Left renal cortex interstitium (tissue), 4 donors: ENCODE measurements at places on chromosomes 12 and 14. TPM values are rescaled to one million over a fixed set of nuclear protein-coding genes. Genes with fewer than 3 reads are reported as not detected.

DNA sequence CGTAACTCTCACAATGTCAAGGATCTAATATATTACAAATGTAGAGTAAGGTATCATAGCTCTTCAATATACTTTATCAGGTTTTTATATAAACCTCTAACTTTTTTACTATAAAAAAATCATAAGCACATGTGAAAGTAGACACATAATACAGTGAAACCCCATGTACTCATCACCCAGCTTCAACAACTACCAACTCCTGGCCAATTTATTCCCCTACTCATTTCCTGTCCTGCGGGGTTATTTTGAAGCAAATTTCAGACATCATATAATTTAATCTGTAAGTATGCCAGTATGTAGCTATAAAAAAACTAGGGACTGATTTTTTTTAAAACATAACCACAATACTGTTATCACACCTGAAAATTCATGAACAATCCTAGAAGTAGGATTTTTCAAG is 47.7 kb downstream of the NOPCHAP1 start:
- no peak for DNase-seq

DNA sequence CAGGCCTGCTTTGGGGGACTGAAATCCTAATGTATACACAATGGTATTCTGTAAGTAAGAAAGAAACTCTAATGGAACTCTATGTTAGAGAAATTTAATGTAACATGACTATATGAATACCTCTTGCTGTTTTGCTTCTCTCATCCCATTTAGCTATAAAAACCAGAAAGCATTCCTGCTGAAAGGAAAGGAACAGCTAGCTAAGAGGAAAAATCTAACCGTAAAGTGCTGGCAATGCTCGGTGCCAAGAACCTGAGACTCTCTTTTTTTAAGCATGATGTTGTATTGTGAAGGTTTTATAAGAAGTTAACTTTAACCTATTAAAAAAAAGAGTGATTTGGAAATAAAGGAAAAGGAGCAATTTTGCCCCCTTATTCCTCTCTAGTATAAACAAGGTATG is 75.6 kb upstream of the DACT1 start:
- DNase-seq = no peak

GRCh38 chr14:33184587-33184986 is 245.9 kb downstream of the NPAS3 start:
- DNase-seq = no peak

- no peak for DNase-seq
Measured at GRCh38 chr14:60161196-60162107, 3.7 kb downstream of the DHRS7 start.

DNA sequence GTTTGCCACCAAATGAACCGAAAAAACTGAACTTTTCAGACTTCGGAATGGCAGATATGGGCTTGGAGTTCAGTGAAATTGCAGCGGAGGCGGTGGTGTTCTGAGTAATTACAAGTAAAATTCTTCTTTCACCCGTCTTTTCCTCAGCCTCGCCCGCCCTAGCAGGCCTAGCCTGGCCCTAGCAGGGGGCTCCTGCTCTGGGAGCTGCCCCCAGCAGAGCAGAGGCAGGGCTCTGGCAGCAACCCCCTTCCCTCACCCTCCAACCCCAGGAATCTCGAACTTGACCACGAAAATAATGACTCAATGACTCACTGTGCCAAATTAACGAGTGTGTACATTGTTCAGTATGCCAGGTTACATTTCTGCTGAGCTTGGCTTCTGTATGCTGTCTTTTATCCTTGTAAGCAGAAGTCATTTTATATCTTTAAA is 1.1 kb downstream of the PAPLN start:
- no peak for DNase-seq

DNA sequence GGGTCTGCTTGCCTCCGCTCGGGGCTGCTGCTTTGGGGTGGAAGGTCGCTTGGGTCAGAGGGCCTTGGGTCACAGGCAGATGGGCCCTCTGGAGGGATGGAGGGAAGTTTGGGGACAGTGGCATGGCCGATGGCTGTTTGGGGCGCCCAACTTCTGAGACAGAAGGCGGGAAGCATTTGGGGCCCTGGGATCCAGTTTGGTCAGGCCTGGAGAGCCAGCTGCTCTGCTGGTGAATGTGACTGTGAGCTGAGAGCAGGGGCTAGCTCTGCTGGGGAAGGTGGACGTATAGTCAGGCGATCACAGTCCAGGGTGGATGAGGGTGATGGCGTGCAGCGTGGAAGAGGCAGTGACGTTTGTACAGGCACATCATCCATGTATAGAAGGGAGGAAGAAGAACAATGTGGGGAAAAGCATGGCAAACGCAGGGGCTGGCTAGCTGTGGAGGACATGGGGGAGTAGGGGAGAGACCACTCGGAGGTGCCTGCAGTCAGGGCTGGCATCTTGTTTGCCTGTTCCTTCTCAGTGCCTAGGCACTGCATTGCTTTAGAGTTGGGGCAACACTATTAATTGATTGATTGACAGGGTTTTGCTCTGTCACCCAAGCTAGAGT is 57.5 kb downstream of the TSPAN9 start:
- DNase-seq = no peak

- DNase-seq = no peak
Measured at GRCh38 chr12:3476403-3476802, 14.6 kb upstream of the PRMT8 start.

CKB gene
- polyA plus RNA-seq = 142 TPM
